ENCODE measurements at places on chromosomes 2 and 18. TPM values are rescaled to one million over a fixed set of nuclear protein-coding genes. Genes with fewer than 3 reads are reported as not detected.

- DNase-seq = peak; percentile 61
Observed at GRCh38 chr2:233152541-233152940, 92.4 kb downstream of the INPP5D start.

- DNase-seq = no peak
Observed at GRCh38 chr2:29273685-29274611, 158.7 kb downstream of the CLIP4 start.

Gene OSGEPL1
- 14.3 TPM for total RNA-seq

Gene ARHGEF33
- total RNA-seq = 0.34 TPM

DNA sequence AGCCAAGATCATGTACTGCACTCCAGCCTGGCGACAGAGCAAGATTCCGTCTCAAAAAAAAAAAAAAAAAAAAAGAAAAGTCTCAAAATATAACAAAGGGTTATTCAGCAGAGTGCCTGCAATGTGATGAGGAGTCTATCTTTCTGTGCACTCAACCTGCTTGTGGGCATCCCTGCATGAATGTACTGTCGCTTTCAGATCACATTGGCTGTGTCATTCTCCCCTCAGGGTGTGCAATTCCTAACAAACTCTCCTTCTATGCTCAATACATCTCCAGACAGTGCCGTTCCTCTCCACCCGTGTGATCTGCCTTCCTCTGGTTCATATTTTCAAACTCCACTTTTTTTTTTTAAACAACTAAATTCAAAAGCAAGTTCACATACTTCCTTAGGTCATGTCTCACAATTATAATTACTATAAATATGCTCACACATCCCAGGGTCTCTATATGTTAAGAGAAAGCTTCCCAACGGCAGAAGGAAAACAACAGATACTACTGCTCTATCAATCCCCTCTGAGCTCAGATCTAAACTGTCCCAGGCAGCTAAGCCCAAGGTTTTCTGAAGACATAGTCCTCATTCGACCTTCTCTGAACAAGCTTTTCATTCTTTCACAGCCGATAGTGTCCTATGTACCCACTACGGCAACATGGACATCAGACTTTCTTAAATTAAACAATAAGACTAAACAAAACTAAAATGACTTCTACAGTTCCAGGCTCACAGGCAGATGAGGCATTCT is 35.2 kb downstream of the PTMA start:
- no peak for DNase-seq

DNA sequence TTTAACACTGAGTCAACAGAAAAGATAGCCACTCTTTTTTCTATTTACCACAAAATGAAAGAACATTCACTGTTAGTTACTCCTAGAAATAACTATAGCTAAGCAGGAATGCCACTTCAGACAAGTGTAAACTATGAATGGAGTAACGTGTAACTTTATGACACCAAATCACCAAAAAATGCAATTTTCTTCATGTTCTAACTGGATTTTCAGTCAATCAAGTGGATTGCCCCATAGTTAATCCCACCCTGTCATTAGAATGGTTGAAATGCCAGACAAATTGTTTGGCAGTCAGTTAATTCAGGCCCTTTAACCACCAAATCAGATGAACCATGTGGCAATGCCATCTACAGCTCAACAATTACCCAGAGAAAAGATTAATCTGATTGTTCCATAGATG is 9.9 kb downstream of the EPHA4 start:
- DNase-seq = no peak

DNA sequence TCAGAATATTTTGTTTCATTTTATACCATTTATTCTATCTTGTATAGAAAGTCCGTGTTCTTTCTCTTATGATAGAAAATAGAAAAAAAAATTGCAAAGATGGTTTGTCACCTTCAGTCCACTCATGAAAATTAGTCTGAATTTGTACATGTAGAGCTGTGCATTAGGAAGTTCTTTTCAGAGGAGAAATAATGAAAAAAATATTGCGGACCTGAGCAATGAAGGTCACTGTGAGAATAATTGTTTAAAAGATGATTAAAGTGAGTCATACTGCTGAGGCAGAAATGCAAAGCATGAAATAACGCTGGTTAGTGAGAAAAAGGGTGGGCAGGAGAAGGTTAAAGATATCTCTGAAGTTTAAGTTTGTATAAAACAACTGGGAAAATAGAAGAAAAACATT is 431.1 kb downstream of the TMX3 start:
- DNase-seq = no peak

DNA sequence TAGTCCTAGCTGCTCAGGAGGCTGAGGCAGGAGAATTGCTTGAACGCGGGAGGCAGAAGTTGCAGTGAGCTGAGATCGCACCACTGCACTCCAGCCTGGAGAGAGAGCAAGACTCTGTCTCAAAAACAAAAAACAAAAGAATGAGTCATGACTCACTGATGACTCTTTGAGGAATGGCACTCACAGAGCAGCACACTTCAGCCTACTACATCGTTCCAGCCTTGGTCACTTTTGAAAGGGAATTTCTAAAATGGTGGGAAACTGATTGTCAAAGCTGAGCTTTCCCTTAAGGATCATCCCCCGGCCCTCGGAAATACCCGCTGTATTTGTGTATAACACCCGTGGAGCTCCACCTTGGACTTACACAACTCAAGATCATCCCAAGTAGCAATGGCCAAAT is 217.3 kb upstream of the HS6ST1 start:
- DNase-seq = no peak

- no peak for DNase-seq
Observed at GRCh38 chr2:35931626-35932025, 424.0 kb upstream of the CRIM1 start.

- no peak for DNase-seq
Observed at GRCh38 chr2:146385031-146385430, 1459.8 kb upstream of the ACVR2A start.

- no peak for DNase-seq
Observed at GRCh38 chr2:160909781-160910242, 250.4 kb upstream of the TANK start.

DNA sequence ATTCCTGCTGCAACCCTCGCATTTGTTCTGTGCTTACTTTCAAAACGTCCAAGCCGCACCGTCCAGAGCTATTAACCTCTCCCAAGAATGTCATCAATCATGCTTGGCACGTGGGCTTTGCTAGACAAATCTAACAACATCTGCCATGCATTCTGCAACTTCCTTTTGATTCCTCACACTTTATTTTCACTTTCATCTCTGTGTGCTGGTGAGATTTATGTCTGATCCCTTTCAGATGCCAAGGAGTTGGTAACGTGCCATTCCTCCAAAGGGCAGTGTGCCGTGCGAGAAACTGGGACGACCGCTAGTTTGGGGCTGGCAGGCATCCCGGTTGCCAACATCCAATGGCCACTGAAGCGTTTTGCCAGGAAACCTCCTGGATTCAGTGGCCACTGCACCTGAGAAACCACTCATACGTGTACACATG is 230.0 kb upstream of the PARD3B start:
- no peak for DNase-seq

DNA sequence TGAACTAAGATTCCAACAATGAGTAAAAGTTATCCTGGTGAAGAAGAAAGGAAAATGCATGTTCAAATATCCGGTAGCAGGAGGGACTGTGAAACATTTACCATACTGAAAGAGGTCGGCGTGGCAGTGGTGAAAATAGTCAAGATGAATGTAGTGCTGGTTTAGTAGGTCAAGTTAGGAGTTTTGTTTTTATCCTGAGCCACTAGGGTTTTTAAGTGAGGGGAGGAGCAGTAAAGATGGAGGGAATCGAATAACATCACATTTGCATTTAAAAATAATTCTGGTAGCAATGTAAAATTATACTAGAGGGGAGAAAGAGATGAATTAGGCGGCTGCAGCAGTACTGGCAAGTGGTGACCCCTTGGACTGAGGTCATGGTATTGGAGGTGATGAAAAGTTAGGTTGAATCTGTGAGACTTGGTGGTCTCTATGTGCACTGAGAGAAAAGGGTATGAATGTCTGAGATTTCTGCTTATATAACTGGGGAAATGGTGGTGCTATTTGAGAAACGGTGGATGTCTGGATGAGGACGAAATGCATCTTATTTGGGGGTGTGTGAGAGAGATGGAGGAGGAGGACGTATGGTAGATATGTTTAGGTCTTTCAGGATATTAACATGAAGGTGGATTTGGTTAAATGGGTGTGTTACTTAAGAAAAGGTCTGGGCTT is 5.9 kb downstream of the VAPA start:
- DNase-seq = no peak

GRCh38 chr2:217667512-217667911 is 335.3 kb downstream of the TNS1 start:
- DNase-seq = peak; percentile 68

Gene NEUROD1
- not detected for total RNA-seq

DNA sequence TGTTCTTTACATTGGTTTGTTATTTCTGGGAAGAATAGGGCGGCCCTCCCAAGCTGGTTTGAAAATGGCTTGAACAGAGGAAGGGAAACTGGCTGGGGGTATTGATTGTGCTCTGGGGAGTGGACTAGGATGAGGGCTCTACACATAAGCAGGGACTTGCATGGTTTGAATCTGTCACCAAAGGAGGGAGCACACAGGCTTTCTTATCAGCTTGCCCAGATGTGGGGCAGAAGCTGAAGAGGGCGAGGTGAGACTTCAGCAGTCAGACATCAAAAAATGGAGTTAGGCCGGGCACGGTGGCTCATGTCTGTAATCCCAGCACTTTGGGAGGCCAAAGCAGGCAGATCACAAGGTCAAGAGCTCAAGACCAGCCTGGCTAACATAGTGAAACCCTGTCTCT is 7.2 kb upstream of the RAB12 start:
- no peak for DNase-seq

DNA sequence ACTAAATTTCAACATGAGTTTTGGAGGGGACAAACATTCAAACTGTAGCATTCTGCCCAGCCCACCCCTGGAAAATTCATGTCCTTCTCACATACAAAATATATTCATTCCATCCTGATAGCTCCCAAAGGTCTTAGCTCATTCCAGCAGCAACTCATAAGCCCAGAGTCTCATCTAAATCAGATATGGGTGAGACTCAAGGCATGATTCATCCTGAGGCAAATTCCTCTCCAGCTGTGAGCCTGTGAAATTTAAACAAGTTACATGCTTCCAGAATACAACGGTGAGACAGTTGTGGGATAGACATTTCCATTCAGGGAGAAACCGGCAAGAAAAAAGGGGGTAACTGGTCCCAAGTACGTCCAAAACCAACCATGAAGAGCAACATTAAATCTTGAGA is 43.5 kb upstream of the FAHD2A start:
- no peak for DNase-seq

- no peak for DNase-seq
Observed at GRCh38 chr18:4107049-4107467, 348.0 kb downstream of the DLGAP1 start.

Gene LBH
- 14.9 TPM for total RNA-seq

DNA sequence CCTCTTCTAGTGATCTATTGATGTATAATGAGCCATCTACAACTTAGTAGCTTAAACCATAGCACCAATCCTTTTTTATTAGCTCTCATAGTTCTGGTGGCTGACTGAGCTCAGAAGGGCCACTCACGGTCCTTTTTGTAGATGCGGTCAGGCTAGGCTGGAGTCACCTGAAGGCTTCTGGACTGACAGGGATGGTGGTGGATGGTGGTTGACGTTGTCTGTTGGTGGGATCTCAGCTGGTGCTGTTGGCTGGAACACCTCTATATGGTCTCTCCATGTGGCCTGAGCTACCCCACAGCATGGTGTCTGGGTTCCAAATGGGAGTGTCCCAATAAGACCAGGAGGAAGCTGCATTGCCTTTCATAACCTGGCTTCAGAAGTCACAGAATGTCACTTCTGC is 68.0 kb downstream of the BCL2L11 start:
- DNase-seq = no peak

Gene MEP1B
- not detected for total RNA-seq

- no peak for DNase-seq
Observed at GRCh38 chr2:229181641-229182040, 89.4 kb downstream of the PID1 start.

DNA sequence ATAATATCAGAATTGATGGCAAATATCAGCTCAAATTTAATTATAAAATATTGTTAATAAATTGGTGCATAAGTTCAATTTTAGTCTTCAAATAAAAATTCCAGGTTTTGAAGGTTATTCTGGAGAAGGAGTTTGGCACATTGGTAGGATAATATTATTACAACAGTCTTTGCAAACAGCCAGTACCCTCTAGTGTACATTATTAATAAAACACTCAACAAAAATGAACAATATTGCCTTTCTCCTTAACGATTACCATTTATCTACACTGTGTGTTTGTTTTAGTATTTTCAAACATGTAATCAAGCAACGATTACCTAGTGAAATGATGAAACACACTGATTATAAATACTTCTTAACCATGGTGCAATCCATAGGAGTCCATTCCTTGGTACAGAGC is 334.0 kb upstream of the FSIP2 start:
- no peak for DNase-seq

GRCh38 chr2:179252423-179252822 is 12.2 kb downstream of the SESTD1 start:
- no peak for DNase-seq

GRCh38 chr18:41972067-41972925 is 17.3 kb downstream of the PIK3C3 start:
- no peak for DNase-seq

GRCh38 chr2:182870227-182870626 is 3.8 kb upstream of the FRZB start:
- DNase-seq = no peak

Gene ALPP
- total RNA-seq = not detected

DNA sequence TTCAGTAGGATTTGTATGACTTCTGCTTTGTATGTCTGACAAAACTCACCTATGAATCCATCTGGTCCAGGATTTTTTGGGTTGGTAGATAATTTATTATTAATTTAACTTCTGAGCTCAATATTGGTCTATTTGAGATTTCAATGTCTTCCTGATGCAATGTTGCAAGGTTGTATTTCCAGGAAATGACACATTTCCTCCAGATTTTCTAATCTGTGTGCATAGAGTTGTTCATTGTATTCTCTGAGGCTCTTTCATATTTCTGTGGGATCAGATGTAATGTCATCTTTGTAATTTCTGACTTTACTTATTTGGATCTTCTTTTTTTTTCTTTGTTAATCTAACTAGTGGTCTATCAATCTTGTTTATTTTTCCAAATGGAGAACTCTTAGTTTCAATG is 584.7 kb upstream of the SETBP1 start:
- no peak for DNase-seq

Gene PLEK
- total RNA-seq = 2.6 TPM

- peak; percentile 94 for DNase-seq
Observed at GRCh38 chr2:127398239-127398590, 10.4 kb upstream of the MAP3K2 start.

DNA sequence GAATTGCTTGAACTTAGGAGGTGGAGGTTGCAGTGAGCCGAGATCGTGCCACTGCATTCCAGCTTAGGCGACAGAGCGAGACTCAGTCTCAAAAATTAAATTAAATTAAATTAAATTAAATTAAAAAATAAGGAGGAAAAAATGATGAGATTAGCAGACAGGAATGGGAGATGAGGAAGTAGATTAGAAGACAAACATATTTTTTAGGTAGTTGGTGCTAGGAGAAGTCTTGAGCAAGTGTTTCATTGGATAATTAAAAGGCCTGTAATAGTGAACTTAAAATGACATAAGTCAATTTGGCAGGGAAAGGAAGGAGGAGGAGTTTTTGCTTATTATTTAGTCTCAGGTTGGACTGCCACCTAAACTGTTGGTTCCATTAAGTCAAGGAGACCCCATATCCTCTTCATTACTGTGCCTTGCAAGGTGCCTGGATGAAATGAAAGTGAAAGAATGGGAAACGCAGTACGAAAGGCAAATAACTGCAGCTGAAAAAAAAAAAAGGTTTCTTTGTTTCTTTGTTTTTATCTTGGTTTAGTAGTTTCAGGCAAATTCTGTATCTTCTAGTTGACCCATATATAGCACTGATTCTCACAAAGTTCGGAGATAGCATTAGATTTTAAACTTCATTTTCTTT is 162.0 kb downstream of the SLC8A1 start:
- no peak for DNase-seq

GRCh38 chr2:181947273-181947672 is 38.4 kb upstream of the PPP1R1C start:
- no peak for DNase-seq
